ENCODE measurements at places on chromosomes 16 and 17. TPM values are rescaled to one million over a fixed set of nuclear protein-coding genes. Genes with fewer than 3 reads are reported as not detected.

The GFAP gene
- not detected for total RNA-seq

The CYGB gene
- not detected for total RNA-seq

The NPTX1 gene
- total RNA-seq = 24.2 TPM

The WIPI1 gene
- 13.1 TPM for total RNA-seq

The KCNH4 gene
- total RNA-seq = 1.9 TPM

DNA sequence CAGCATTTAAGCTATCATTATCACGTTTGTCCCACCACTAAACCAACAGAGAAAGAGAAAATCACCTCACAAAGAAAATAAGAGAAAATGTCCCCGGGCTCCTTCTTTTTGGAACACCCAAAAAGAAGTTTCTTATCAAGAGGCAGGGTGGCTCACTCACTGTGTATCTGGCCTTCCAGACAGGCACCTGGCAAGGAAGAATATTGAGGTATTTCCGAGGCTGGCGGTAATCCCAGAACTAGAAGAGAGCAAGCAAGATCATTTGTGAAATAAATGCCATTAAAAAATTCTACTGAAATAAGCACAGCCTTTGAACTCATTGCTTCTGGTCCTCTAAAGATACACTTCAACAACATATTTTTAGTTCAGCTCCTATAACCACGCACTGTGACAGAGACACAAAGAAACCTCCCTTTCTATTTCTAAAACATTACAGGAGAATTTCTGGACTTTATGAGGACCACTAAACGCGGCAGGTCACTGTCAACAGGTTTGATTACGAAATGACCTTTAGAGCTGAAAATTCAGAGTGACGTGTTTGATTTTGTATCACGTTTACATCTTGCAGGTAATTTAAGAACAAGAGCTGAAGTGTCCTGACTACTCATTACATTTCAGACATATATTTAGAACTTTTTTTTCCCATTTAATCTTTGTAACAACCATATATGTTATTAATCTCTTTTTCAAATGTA is 61.0 kb downstream of the WDR59 start:
- H3K27ac ChIP-seq = no peak overlapping the region
- H3K4me3 ChIP-seq = no peak overlapping the region
- DNase-seq = no peak
- no peaks in the 10 kb centered on the region for H3K4me1 ChIP-seq
- no peaks in the 10 kb centered on the region for H3K27me3 ChIP-seq

DNA sequence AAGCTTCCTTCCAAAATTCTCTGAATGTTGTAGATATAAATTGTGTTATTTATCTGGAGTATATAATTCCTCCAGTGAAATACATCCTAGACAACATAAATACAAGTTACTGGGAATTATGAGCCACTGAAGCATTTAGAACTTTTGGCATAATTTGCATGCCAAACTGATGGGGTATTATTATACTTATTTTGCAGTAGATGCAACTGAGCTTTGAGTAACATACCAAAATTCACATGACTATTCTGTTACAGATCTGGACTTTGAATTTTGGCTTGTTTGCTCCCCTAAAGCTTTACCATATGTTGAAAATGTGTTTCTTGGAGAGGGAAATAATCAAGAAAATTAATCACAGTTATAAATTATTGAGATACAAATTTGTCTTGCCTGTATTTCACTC is 372.5 kb downstream of the CDH11 start:
- no peaks in the 10 kb centered on the region for H3K27me3 ChIP-seq
- no peak for DNase-seq
- H3K4me3 ChIP-seq = no peak overlapping the region
- H3K27ac ChIP-seq = no peak overlapping the region
- no peaks in the 10 kb centered on the region for H3K4me1 ChIP-seq
